ENCODE measurements at places on chromosomes 3 and 15. TPM values are rescaled to one million over a fixed set of nuclear protein-coding genes. Genes with fewer than 3 reads are reported as not detected.

GRCh38 chr3:3081381-3082233 lies 28.6 kb downstream of the IL5RA start:
- DNase-seq, result no peak

- no peak for DNase-seq
These were observed 299.2 kb downstream of the ADAMTS17 start for GRCh38 chr15:100042558-100042957.

GRCh38 chr15:72474466-72474911 lies 359 bp downstream of the ARIH1 start:
- DNase-seq, result no peak

DNA sequence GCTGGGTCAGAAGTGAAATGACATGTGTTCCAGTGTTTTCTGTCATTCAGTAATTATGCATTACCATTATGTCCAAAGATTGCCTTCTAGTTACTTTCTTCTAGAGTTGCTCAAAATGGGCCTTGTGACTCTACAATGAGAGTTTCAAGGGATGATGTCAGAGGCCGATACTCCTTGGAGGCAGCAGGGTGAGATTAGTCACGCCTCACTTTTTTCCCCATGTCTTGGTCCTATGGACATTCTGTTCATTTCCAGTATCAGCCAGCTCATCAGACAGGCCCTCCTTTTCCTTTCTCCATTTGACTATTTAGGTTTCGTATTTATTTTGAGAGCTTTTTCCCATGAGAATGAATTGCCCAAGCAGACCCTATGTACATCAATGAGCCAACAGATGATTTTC lies 17.5 kb downstream of the VGLL3 start:
- no peak for DNase-seq

- DNase-seq, result no peak
These were observed 304.9 kb downstream of the FGF12 start for GRCh38 chr3:192422321-192422996.

GRCh38 chr3:179603321-179603720 lies 1.1 kb downstream of the MRPL47 start:
- DNase-seq, result no peak

GRCh38 chr3:33046521-33046920 lies 50.4 kb downstream of the GLB1 start:
- no peak for DNase-seq

- DNase-seq, result no peak
These were observed 949.0 kb downstream of the EPHA3 start for GRCh38 chr3:90056281-90057032.

DNA sequence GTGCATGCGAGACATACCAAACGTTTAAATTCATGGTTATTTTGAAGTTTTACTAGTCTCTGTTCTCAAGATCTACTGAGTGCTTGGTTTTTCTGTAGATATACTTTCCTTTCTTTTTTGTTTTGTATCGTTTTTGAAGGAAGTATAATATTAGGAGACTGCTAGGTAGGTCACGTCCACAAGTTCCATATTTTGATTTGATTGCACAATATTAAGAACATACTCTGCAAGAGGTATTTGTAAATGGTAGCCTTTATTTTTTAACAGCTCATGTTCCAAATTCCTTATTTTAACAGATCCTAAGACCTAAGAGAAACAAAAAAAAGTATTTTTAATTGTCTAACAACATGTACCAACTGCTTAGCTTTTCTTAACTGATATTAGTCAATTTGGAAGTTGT lies 156.7 kb downstream of the SERPINI1 start:
- no peak for DNase-seq

GRCh38 chr3:159947220-159947619 lies 41.4 kb upstream of the IL12A start:
- DNase-seq, result no peak

GRCh38 chr3:55370272-55370671 lies 116.8 kb downstream of the WNT5A start:
- DNase-seq, result no peak

DNA sequence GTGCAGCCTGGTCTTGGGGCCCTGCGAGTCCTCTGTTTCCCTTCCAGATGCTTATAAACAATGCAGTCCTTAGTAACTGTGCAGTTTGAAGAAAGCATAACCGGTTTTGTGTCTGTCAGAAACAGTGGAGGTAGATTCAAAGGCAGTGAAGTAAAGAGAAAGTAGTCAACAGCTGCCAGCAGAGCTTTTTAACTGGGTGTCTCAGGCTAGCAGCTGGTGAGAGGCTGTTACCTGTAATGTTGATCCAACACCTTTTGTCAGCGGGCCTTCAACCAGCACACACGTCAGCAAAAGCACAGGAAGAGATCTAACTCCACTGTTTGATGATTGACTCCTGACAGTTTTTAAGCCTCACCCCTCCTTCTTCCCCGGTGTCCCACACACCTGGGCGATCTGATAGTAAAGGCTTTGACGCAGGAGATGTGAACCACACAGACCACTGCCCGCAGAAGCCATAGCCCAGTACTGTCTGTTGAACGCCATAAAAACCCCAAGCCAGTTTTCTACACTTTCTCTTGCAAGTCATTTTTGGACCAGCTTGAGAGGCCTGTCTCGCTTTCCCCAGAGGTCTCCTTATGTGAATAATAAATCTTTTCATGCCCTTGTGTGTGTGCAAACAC lies 178.0 kb downstream of the FMN1 start:
- DNase-seq, result no peak

- DNase-seq, result no peak
These were observed 265.7 kb downstream of the DIPK2A start for GRCh38 chr3:144237351-144237750.

DNA sequence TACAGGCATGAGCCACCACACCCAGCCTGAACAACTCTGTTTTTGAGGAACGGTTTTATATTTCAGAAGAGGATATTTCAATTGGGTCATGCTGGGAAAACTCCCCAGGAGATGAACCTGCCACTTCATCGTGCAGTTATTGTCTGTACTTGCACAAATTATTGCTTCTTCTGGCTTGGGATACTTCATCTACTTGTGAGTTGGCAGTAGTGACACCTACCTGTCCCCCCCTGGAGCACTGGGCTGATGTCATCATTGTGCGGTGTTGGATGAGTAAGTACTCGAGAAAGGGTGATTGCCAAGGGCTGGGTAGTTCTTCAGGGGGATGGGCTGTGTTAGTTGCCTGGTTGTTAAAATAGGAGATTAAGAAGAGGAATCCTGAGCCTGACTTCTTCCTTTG lies 85.1 kb upstream of the SAMMSON start:
- DNase-seq, result no peak

GRCh38 chr3:90031121-90031520 lies 923.7 kb downstream of the EPHA3 start:
- no peak for DNase-seq

GRCh38 chr3:55147406-55147805 lies 219.5 kb upstream of the LRTM1 start:
- no peak for DNase-seq

DNA sequence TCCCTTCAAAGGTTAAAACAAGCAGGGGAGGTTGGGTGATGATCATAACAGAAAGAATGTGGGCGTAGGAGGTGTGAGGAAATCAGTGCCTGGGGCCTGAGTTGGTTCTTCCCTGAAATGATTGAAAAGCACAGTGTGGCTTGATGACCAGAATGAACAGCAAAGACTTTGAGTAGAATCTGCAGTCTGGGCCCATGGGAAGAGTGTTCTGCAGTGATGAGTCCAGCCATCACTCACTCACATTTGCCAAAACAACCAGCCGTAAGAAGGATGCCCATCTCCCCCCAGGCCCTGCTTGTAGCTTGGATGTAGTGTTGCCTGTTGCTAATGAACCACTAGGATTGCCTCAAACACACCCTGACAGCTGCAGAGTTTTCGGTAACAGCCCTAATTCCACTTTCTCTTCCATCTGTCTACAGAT lies 67.9 kb downstream of the VGLL3 start:
- DNase-seq, result no peak

GRCh38 chr3:15387171-15387581 lies 40.2 kb downstream of the METTL6 start:
- DNase-seq, result no peak

TUSC7 gene
- total RNA-seq, result not detected

GTPBP8 gene
- total RNA-seq, result 16.7 TPM

COMMD2 gene
- total RNA-seq, result 57.6 TPM

Data from HepG2 (cell line).